ENCODE measurements at places on chromosomes 5 and 9. TPM values are rescaled to one million over a fixed set of nuclear protein-coding genes. Genes with fewer than 3 reads are reported as not detected.

GRCh38 chr5:117943541-117943940 is 1044.8 kb downstream of the DTWD2 start:
- no peak for DNase-seq

DNA sequence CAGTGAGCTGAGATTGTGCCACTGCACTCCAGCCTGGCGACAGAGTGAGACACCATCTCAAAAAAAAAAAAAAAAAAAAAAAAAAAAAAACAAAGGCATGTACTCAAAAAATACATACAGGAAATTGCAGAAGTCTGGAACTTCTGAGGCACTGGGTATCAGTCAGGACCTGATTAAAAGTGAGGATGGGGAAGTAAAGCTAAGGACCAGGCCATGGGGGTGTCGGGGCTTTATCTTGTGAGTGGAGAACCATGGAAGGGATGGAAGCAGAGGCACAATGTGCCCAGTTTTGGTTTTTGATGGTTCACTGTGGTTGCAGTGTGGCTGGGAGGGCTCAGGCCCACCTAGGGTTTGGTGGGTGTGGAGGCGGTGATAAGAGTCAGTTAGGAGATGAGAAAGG is 212.7 kb upstream of the PIK3R1 start:
- DNase-seq: no peak

The TOMM5 gene
- total RNA-seq: 59.5 TPM

The PKD2L2 gene
- not detected for total RNA-seq

The GLIPR2 gene
- total RNA-seq: 108 TPM

The IGFBPL1 gene
- 0.35 TPM for total RNA-seq

The IFNA21 gene
- not detected for total RNA-seq
